Calu3 (cell line): ENCODE measurements at places on chromosomes 5 and 9.

DNA sequence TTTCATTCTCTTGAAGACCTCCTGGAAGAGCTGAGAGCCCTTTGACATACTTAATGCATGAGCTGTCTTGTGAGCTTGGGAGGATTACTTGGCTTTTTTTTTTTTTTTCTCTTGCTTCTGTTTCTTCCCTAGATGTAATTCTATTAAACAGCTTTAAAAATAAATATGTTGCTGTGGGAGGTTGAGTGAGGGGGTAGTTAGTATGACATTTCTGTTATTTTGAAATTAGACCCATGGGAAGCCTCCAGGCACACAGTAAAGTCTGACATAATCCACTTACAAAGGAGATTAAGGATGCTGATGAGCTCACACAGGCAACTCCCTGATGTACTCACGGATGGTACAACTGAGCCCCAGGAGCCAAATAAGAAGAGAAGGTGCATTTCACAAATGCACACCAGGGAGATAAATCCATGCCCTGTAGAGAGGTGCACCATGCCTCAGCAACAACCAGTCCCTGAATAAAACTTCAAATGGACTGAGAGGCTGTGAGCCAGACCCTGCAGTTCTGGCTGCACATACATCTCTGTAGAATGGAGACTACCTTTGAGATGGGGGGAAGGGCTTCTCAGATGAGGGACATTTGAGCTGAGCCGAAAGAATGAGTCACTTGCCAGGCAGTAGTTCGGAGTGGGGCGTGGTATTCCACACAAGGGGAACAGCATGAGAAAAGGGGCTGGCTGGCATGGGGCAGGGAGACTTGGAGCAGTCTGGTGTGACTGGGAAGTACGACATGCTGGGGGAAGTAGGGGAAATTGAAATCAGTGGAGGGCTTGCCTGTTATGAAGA, 68.7 kb downstream of the ACTL7B start:
- peaks cover 14% of the 10 kb centered on the region for H3K4me1 ChIP-seq
- no peak overlapping the region for H3K27ac ChIP-seq
- peaks cover 5% of the 10 kb centered on the region for H3K36me3 ChIP-seq

- H3K4me1 ChIP-seq: peaks cover 50% of the 10 kb centered on the region
- H3K27me3 ChIP-seq: no peaks in the 10 kb centered on the region
- H3K27ac ChIP-seq: no peak overlapping the region
- H3K36me3 ChIP-seq: peaks cover 23% of the 10 kb centered on the region
- DNase-seq: no peak
These were observed 154.5 kb downstream of the NR3C1 start for GRCh38 chr5:143248822-143249579.

DNA sequence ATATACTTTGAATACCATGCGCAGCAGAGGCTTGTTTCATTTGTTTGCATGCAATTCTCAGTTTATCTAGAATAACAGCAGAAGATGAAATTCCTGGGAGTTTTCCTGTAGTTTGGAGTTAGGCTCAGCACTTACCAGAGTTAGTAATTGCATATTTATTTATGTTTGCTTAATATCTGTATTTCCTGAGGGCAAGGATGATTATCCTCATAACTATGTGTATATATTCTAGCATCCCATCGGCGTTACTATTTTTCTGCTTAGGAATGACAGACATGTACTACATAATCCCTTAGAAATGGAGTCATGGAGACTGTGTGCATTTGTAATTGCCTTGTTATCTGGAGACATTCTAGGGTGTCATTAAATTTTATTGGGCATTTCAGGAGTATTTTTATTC, 1184.8 kb downstream of the DTWD2 start:
- no peaks in the 10 kb centered on the region for H3K4me1 ChIP-seq
- no peaks in the 10 kb centered on the region for H3K36me3 ChIP-seq
- H3K27me3 ChIP-seq: no peaks in the 10 kb centered on the region
- no peak overlapping the region for H3K4me3 ChIP-seq
- no peak overlapping the region for H3K27ac ChIP-seq
- DNase-seq: no peak

- no peaks in the 10 kb centered on the region for H3K36me3 ChIP-seq
- no peak for DNase-seq
- H3K27ac ChIP-seq: no peak overlapping the region
- H3K27me3 ChIP-seq: no peaks in the 10 kb centered on the region
- no peaks in the 10 kb centered on the region for H3K4me1 ChIP-seq
These were observed 211.4 kb upstream of the FTMT start for GRCh38 chr5:121640298-121640697.

GRCh38 chr9:121424024-121424432, 54.0 kb upstream of the STOM start:
- no peak for DNase-seq
- no peaks in the 10 kb centered on the region for H3K4me1 ChIP-seq
- H3K27me3 ChIP-seq: peaks cover 84% of the 10 kb centered on the region
- H3K27ac ChIP-seq: no peak overlapping the region
- no peaks in the 10 kb centered on the region for H3K36me3 ChIP-seq

- no peaks in the 10 kb centered on the region for H3K27me3 ChIP-seq
- peaks cover 53% of the 10 kb centered on the region for H3K36me3 ChIP-seq
These were observed 681 bp upstream of the ETF1 start for GRCh38 chr5:138543730-138544104.

DNA sequence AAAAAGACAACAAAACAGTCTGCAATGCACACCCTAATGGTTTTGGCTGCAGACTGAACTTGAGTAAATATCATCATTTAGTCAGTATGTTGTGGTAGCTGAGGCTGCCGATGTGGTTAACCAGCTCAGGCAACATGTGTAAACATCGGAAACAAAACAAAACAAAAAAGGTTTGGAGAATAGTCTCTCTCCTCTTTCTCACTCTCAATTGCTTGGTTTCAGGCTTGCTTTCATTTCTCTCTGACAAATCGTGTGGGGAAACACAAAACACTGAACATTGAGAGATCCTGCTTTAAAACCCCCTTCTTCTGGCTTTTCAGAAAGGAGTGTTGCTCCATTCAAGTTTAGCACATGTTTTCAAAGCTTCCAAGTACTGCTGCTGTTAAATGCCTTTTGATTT, 453.3 kb downstream of the BNC2 start:
- no peaks in the 10 kb centered on the region for H3K36me3 ChIP-seq
- peaks cover 20% of the 10 kb centered on the region for H3K4me1 ChIP-seq
- DNase-seq: no peak
- H3K4me3 ChIP-seq: no peak overlapping the region
- no peak overlapping the region for H3K27ac ChIP-seq

- no peaks in the 10 kb centered on the region for H3K4me1 ChIP-seq
- H3K36me3 ChIP-seq: no peaks in the 10 kb centered on the region
- no peak for DNase-seq
- no peak overlapping the region for H3K4me3 ChIP-seq
These were observed 31.6 kb downstream of the ENC1 start for GRCh38 chr5:74608736-74609601.

- no peaks in the 10 kb centered on the region for H3K4me1 ChIP-seq
- H3K27me3 ChIP-seq: peaks cover 36% of the 10 kb centered on the region
- H3K27ac ChIP-seq: no peak overlapping the region
- no peaks in the 10 kb centered on the region for H3K36me3 ChIP-seq
- no peak for DNase-seq
These were observed 79.1 kb downstream of the OLFM1 start for GRCh38 chr9:135166565-135166964.

GRCh38 chr5:60494144-60494543, 205.8 kb downstream of the DEPDC1B start:
- H3K27me3 ChIP-seq: no peaks in the 10 kb centered on the region
- no peaks in the 10 kb centered on the region for H3K36me3 ChIP-seq
- H3K27ac ChIP-seq: no peak overlapping the region
- no peak overlapping the region for H3K4me3 ChIP-seq

DNA sequence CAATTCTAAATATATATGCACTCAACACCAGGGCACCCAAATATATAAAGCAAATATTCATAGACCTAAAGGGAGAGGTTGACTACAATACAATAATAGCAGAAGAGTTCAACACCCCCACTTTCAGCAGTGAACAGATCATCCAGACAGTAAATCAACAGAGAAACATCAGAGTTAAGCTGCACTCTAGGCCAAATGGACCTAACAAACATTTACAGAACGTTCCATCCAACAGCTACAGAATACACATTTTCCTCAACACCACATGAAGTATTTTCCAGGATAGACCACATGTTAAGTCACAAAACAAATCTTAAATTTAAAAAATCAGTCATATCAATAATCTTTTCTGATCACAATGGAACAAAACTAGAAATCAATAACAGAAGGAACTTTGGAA, 18.9 kb downstream of the APBA1 start:
- no peak for DNase-seq
- H3K4me1 ChIP-seq: no peaks in the 10 kb centered on the region
- no peaks in the 10 kb centered on the region for H3K27me3 ChIP-seq
- no peak overlapping the region for H3K27ac ChIP-seq
- H3K4me3 ChIP-seq: no peak overlapping the region

DNA sequence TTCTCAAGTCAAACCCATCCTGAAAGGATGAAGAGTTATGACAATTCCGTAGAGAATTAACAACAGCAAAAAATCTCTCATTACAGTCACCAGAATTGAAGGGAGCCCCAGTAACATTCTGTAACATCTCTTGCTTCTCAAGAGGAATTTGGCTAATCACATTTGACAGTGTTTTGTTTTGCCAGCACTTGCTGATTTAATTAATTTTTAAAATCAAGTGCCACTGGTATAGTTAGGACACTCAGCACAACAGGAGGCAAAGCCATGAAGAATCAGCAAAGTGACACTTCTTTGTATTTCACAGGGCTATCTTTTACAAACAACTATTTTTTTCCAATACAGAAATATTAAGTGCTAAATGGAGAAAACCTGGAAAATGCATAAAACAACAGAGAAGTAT, 152.8 kb downstream of the MCTP1 start:
- H3K27ac ChIP-seq: no peak overlapping the region
- peaks cover 40% of the 10 kb centered on the region for H3K27me3 ChIP-seq
- no peak for DNase-seq
- H3K4me3 ChIP-seq: no peak overlapping the region
- no peaks in the 10 kb centered on the region for H3K36me3 ChIP-seq

- H3K36me3 ChIP-seq: no peaks in the 10 kb centered on the region
- H3K4me3 ChIP-seq: no peak overlapping the region
- no peak overlapping the region for H3K27ac ChIP-seq
- no peaks in the 10 kb centered on the region for H3K4me1 ChIP-seq
- DNase-seq: no peak
These were observed 29.9 kb upstream of the FSTL4 start for GRCh38 chr5:133642153-133642722.

GRCh38 chr9:33867747-33868439, 50.9 kb downstream of the UBE2R2 start:
- H3K36me3 ChIP-seq: peaks cover 10% of the 10 kb centered on the region
- H3K27ac ChIP-seq: no peak overlapping the region

GRCh38 chr5:40442346-40442745, 237.4 kb upstream of the PTGER4 start:
- peak overlapping the region; percentile 88 for H3K27ac ChIP-seq
- H3K4me1 ChIP-seq: peaks cover 24% of the 10 kb centered on the region
- no peaks in the 10 kb centered on the region for H3K36me3 ChIP-seq
- H3K4me3 ChIP-seq: peak overlapping the region; percentile 39
- no peaks in the 10 kb centered on the region for H3K27me3 ChIP-seq
- DNase-seq: peak; percentile 6

- H3K4me3 ChIP-seq: no peak overlapping the region
- H3K4me1 ChIP-seq: no peaks in the 10 kb centered on the region
- no peak for DNase-seq
- no peak overlapping the region for H3K27ac ChIP-seq
- no peaks in the 10 kb centered on the region for H3K36me3 ChIP-seq
- H3K27me3 ChIP-seq: no peaks in the 10 kb centered on the region
These were observed 50.4 kb upstream of the PRR16 start for GRCh38 chr5:120413686-120414085.

- peaks cover 7% of the 10 kb centered on the region for H3K4me1 ChIP-seq
- DNase-seq: no peak
- H3K4me3 ChIP-seq: no peak overlapping the region
- no peaks in the 10 kb centered on the region for H3K36me3 ChIP-seq
- no peaks in the 10 kb centered on the region for H3K27me3 ChIP-seq
- H3K27ac ChIP-seq: no peak overlapping the region
These were observed 45.7 kb downstream of the FXN start for GRCh38 chr9:69081261-69081660.

DNA sequence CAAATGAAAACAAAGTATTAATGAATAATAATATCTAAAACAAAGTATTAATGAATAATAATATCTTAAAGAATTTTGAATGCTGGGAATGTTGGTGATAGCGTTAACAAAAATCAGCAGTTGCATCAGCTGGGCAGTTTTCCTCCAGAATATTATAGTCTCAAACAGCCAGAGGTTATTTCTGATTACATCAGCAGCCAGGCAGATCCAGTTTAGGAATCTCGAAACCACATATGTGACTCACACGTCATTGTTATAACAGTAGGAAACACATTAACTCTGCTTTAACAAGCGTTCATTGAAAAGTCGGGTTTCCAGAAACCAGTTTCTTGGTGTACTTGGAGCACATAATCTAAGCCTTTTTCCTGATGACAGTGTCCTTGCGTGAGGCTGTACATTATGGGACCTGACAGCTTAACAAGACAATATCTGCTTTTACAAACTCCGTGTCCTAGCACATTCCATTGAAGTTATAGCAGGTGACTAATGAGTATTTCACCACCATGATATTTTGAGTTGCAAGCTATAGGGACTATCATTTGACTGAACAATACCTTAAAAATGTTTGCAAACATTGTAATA, 559.5 kb upstream of the KLF4 start:
- peaks cover 23% of the 10 kb centered on the region for H3K4me1 ChIP-seq
- H3K4me3 ChIP-seq: no peak overlapping the region
- H3K27me3 ChIP-seq: no peaks in the 10 kb centered on the region

DNA sequence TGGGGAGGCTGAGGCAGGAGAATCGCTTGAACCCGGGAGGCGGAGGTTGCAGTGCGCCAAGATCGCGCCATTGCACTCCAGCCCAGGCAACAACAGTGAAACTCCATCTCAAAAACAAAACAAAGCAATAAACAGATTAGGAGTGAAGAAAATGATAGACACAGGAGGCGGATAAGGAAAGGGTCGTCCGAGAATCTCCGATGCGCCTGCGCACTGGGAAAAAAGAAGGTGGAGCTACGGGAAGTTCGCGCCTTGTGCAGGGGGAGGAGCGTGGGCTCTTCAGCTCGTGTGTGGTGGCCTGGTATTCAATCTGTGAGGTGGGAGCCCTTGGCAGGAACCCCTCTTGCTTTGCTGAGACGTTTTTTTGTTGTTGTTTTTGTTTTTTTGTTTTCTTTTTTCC, 47.3 kb downstream of the GNA14 start:
- H3K4me3 ChIP-seq: no peak overlapping the region
- no peak overlapping the region for H3K27ac ChIP-seq
- peaks cover 9% of the 10 kb centered on the region for H3K27me3 ChIP-seq
- no peaks in the 10 kb centered on the region for H3K36me3 ChIP-seq
- DNase-seq: no peak
